Left colon (tissue), 2 donors: ENCODE measurements at places on chromosomes 3 and 15. TPM values are rescaled to one million over a fixed set of nuclear protein-coding genes. Genes with fewer than 3 reads are reported as not detected.

- DNase-seq: no peak
These were observed 22.7 kb downstream of the DGKG start for GRCh38 chr3:186339180-186339918.

DNA sequence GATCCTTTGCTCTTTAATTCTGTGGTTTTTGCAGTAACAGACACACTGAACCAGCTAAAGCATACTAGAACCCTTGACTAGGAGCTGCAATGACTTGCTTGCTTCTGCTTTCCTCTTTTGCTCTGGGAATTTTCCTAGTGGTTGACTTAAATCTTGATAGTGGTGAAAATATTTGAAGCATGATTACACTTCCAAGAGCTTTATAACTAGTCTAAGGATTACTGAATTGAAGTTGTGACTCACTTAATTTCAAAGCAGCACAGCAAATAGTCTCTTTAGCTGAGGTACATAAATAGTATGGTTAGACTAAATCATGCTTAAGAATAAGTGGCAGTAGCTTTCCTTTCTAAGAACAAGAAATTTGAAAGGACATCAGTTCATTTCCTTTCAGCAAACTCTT is 513.5 kb upstream of the GBE1 start:
- DNase-seq: no peak

GRCh38 chr3:37386627-37387230 is 212.3 kb upstream of the LRRFIP2 start:
- DNase-seq: no peak

GRCh38 chr3:7700977-7701376 is 800.6 kb upstream of the LMCD1 start:
- no peak for DNase-seq

DNA sequence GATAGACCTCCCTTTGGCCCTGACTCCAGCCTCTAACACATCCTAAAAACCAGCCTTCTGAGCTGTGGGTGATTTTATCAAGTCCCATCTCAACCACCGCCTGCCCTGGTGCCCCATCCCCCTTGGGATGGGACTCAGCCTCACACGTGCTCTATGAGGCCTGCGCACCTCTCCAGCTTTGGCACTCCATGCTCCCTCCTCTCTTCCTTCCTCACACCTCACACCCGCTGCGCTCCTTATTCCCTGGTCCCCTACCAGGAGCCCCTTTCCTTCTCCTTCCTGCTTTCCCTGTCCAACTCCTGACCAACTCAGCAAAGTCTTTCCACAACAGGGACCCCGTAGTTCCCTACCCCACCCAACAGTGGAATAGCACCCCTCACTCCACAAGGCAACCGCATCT is 18.4 kb upstream of the SLC6A1 start:
- no peak for DNase-seq

- no peak for DNase-seq
These were observed 76.2 kb downstream of the CORO2B start for GRCh38 chr15:68654786-68655560.

DNA sequence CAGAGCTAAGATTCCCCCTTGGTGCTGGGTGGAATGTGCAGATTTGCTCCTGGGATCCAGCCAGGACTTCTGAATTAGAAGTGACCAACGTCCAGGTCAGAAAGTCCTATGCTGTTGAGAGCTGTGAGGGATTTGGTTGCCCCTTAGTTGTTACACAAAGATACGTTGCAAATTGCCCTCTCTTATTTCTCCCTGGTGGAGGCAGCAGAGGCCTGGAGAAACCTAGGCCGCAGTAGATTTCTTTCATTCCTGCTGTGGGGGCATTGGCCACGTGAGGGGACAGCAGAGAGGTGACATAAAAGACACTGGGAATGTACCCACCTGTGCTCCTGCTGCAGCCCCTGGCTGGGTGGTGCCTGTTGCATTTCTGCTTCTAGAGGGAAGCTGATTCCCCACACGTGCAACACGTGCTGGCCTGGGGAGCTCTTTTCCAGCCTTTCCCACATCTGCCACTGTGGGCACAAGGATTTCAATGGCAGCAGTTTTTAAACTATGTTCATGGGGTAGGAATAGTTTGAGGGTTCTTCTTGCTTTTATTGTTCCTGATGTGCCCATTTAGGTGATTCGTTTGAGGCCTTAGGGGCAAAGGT is 65.7 kb downstream of the SYNM start:
- DNase-seq: no peak

Gene SLCO2A1
- total RNA-seq: 57.7 TPM

Gene ECE2
- 0.20 TPM for total RNA-seq

Gene SEMA6D
- 52.6 TPM for total RNA-seq
